NCI-H187 treated with DMSO at 0.1 percent for 48 hours (cell line): ENCODE measurements at places on chromosomes 3 and 15.

- DNase-seq = no peak
Observed at GRCh38 chr3:190321789-190322603, at the start of gene CLDN1. TSS of gene CLDN1 (minus strand) at chr3:190322446. CDS start at chr3:190322206, 240 bp downstream.

DNA sequence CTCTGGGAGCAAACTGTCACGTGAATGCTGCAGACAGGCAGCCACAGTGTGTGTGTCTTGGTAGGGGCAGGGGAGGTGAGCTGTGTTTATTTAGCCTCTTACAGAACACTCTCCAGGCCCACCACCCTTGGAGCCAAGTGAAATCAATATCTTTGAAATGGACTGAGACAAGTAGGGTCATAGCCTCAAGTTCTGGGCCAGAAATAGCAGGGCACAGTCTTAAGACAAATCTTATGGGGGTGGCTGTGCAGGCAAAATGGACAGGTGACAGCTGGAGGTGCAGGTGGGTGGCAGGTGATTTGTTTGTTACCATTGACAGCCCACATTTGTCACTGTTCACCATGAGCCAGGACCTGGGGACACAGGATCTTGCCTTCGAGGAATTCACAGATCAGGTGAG, 93.6 kb upstream of the NMNAT3 start:
- DNase-seq = no peak

DNA sequence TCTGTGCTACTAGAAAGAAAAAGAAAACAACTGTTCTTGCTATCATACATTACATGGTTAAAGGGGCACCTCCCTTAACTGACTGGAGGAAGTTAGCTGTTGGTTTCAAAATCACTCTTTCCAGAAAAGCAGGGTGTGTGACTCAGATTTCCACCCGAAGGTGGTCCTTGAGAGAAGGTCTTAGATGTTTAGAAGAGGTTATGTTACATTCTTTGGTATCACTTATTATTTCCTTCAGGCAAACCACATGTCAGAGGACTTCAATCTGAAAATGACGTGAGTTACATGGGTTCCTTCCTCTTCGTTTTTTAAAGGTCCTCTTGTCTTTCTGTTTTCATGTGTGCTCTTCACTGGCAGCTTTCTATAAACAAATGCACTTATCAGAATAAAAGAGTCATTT, 307.9 kb upstream of the CBLB start:
- DNase-seq = no peak

DNA sequence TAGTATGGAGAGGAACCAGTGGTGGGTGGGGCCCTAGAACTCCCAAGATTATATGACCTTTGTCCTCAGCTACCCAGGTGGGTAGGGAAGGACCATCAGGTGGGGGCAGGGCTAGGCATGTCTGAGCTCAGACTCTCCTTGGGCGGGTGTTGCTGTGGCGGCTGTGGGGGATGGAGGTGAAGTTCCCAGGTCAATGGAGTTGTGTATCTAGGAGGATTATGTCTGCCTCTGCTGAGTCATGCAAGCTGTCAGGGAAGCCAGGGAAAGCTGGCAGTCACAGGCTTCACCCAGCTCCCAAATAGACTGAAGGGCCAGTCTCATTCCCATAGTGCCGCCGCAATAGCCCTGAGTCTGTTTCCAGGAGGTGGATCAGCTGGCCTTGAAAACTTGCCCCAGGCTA, 139.7 kb upstream of the CFAP20DC start:
- no peak for DNase-seq

DNA sequence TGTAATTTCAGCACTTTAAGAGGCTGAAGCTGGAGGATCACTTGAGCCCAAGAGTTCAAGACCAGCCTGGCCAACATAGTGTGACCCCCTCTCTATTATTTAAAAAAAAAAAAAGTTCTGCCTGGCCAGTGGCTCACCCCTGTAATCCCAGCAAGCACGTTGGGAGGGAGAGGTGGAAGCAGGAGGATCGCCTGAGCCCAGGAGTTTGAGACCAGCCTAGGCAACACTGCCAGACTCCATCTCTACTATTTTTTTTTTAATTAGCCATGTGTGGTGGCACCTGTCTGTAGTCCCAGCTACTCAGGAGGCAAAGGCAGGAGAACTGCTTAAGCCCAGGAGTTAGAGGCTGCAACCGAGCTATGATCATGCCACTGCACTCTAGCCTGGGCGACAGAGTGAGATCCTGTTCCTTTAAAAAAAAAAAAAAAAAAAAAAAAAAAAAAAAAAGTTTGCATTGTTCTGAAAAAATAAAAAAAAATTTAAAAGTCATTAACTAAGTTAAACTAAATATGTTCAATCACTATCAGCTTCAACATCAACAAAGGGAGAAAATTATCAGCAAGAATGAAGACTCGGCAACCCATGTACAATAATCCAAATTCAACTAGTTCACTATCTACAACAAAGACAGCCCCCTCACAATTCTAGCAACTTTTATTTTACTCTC, 1.9 kb downstream of the RAF1 start:
- no peak for DNase-seq

GRCh38 chr15:69652751-69653305, 200.2 kb downstream of the RPLP1 start:
- DNase-seq = no peak

GRCh38 chr3:132245552-132246142, 71.6 kb upstream of the ACP3 start:
- DNase-seq = no peak

DNA sequence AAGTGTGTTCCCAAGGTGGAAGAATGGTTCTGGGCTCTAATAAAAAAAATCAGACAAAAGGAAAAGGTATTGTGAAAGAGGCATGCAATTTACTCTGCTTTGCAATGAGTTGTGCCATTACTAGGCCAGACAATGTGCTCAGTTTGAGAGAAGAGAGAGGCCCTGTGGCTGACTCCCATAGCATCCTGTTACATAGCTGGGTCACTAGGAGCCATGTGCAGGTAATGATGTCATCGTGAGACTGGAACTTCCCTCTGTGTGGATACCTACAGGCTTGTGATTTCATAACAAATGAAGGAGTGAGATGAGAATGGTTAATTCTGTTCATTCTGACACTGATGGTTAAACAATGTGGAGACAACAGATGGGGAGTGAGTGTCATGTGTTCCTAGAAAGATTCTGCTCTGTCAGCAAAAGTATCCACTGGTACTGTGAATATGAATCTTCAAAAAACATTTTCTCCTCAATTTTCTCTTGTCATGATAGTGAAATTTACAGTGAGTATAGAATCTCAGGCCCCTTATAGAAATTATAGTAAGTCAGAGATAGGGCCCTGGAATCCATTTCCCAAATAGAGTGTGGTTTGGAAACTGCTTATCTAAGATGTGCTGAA, 648.7 kb upstream of the DPPA4 start:
- DNase-seq = no peak

DNA sequence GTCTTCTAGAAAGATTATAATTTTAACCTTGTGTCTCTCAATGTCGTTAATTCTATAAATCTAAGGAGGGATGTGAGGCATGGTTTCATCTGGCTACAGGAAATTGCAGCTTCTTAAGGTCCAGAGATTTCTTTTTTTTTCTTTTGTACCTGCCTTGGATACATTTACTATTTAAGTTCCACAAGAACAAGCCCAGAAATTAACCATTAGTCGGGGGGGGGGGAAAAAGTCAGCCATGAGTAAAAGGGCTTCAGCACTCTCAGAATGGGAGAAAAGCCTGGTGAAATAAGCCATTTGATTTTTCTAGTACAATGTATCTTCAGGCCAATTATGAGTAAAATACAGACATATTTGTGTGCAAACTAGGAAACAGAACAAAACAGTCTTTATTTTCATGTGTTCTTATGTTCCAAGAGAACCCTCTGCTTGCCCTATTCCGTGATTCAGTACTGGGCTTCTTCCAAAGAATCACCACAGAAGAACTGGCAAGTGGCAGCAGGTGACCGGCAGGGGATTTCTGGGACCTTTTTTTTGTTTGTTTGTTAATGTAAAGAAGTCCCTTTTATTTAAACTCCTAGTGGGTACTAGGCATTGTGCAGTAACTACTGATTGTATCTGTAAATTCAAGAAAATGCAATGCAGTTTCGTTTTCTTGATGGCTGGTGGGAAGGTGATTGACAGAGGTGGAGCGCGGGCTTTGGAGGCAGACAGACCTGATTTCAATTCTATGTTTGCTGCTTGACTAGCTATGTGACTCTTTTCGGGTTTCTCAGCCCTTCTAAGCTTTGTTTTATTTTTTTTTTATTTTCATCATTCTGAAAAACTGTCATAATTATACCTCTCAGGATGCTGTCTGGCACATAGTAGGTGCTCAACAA, 82.5 kb downstream of the PEX5L start:
- DNase-seq = no peak

- no peak for DNase-seq
Observed at GRCh38 chr15:86167841-86168240, 88.2 kb downstream of the AGBL1 start.

DNA sequence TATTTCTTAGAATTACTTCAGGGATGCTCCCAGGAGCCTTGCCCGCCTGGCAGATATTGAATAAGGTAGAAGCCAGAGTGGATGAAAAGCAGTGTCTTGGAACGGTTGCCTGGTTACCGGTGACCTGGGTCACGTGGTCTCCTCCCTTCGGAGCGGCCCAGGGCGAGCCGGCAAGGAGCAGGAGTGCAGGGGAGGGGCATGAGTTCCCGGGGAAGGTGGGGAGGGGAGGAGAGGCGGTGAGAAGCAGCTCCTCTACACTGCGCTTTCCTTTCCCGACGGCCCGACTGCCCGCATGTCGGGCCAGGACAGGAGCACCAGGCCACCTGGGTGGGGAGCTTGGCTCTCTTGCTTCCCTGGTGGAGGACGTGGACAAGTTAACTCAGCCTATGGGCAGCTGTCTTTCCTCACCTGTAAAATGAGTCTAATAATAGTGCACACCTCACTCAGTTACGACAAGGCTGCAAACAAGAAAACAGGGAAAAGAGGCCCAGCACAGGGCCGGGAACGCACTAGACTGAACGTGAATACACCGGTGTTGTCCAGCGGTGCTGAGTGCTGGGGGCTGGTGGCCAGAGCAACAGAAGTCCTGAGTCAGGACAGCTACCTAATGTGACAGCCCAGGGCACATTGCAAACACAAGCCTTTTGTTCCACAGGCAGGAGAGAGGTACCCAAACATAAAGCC, 198.3 kb downstream of the ADAMTS9 start:
- DNase-seq = peak; percentile 84

DNA sequence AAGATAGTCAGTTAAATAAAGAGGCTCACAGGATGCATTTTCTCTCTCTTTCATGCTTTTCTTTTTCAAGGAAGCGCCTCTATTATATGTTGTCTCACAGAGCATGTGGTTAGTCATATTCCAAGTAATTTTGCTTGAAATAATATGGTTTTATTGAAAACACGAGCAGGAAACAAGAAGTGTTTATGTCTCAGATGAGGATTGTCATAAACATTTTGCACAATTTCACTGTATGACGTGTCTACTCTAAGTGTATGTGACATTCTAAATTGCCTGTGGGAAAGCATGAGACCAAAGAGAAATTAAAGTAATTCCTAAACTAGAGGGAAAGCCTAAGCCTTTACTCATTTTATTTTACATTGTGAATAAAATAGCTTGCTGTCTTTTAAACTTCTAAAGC, 818.6 kb downstream of the EPHA3 start:
- no peak for DNase-seq

DNA sequence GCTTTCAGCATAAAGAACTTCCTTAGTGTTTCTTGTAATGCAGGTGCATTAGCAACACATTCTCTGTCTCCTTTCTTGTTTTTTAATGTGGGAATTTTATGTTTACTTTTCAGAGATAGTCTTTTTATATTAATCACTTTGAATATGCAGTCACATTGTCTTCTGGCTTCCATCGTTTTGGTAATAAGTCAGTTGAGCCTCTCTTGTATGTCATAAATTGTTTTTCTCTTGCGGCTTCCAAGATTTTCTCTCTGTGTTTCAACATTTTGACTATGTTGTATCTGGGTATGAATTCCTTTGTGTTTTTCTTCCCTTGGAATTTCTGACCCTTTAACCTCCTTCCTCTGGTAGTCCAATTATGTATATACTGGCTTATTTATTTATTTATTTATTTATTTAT, 25.3 kb downstream of the GABRG3 start:
- DNase-seq = no peak

DNA sequence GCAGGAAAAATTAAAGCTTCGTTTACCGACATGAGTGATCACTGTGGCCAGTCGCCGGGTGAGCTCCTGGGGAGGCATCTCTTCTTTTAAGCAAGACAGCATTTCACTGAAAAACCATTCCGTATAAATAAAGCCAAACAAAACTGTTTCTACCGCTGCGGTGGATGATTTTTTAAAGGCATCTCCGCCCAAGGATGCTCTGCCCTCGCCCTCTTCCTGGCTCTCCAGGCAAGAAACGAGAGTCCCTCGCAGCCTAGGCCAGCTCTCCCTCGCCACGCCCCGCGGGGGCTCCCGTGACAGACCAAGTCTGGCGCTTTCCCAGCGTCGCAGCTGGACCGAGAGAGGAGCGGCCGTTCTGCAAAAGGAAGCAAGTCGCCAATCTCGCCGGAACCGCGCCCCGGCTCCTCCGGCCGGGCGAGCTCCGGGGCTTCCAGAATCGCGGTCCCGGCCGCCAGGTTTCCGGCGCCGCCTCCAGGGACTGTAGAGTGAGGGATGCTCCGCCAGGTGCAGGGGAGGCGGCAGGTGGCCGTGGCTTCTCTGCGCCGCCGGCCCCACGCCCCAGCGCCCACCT, 458 bp downstream of the MCF2L2 start:
- no peak for DNase-seq

DNA sequence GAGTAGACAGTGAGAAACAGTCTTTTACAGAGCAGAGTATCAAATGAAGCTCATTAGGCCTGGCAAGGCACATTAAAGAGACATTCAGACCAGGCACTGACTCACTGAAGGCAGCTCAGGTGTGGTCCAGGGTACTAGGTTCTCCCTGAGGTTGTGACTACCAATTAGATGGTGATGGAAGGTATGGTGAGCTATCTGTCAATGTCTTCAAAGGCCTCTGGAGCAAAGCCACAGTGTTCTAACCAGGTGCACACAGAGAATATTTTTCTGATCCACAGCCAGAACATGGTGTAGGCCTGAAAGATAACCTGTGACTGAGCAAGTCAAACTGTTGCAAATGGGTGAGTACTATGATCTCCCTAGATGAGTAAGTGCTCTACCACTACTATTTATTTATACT, 51.5 kb downstream of the EOMES start:
- no peak for DNase-seq

GRCh38 chr3:152609891-152610290, 225.0 kb upstream of the P2RY1 start:
- DNase-seq = no peak

- DNase-seq = no peak
Observed at GRCh38 chr3:57682284-57682683, 10.6 kb downstream of the DENND6A start.

GRCh38 chr15:58755350-58755749, 5.8 kb upstream of the ADAM10 start:
- DNase-seq = no peak
